ENCODE measurements at places on chromosomes 5 and 9. TPM values are rescaled to one million over a fixed set of nuclear protein-coding genes. Genes with fewer than 3 reads are reported as not detected.

The TTC16 gene
- 0.32 TPM for total RNA-seq

The FAXDC2 gene
- total RNA-seq = 0.14 TPM

The NR2F1-AS1 gene
- not detected for total RNA-seq

The HARS2 gene
- 31.1 TPM for total RNA-seq

The LCN12 gene
- total RNA-seq = 2.3 TPM

The OGN gene
- total RNA-seq = not detected

The PCDHGA1 gene
- total RNA-seq = 0.09 TPM

The GBGT1 gene
- 5.7 TPM for total RNA-seq

The EDIL3 gene
- total RNA-seq = not detected

The EQTN gene
- not detected for total RNA-seq

The NMRK1 gene
- total RNA-seq = 16.3 TPM

The KIAA1958 gene
- 8.0 TPM for total RNA-seq

The GRIA1 gene
- not detected for total RNA-seq

The ACTBL2 gene
- total RNA-seq = not detected

The ENHO gene
- total RNA-seq = not detected

The FBP2 gene
- total RNA-seq = not detected

The FAM170A gene
- total RNA-seq = not detected

The MZB1 gene
- 61.8 TPM for total RNA-seq

The HTR4 gene
- total RNA-seq = not detected

The PCDHB11 gene
- total RNA-seq = not detected

The ESM1 gene
- 0.20 TPM for total RNA-seq

The PKD2L2 gene
- total RNA-seq = not detected

The DELE1 gene
- total RNA-seq = 82.5 TPM

The ZNF300 gene
- 0.61 TPM for total RNA-seq

The CLPTM1L gene
- 118 TPM for total RNA-seq

The FAM200C gene
- total RNA-seq = 1.0 TPM

The HRH2 gene
- 16.4 TPM for total RNA-seq

The CBY3 gene
- 0.32 TPM for total RNA-seq

The MYOZ3 gene
- total RNA-seq = 0.07 TPM

The ZMYND19 gene
- 40.1 TPM for total RNA-seq

The KIF4B gene
- not detected for total RNA-seq

The ROPN1L gene
- 3.7 TPM for total RNA-seq

The CD180 gene
- total RNA-seq = 0.27 TPM

The SPINK7 gene
- not detected for total RNA-seq

The DND1 gene
- 2.8 TPM for total RNA-seq

The ARHGEF37 gene
- total RNA-seq = 0.80 TPM

The PCDHGB6 gene
- 0.25 TPM for total RNA-seq

The MEIKIN gene
- total RNA-seq = not detected

The PRUNE2 gene
- 1.1 TPM for total RNA-seq

The TLE1 gene
- total RNA-seq = 0.11 TPM
